Activated CD4-positive, alpha-beta memory T cell treated with anti-CD3 and anti-CD28 coated beads, Interleukin-2, amount 10 ng/mL, durations not matched to agents 7 days and 5 days (primary cell): ENCODE measurements at places on chromosomes 12 and 14.

GRCh38 chr12:64819816-64820402, 4.5 kb upstream of the TBC1D30 start:
- no peak for DNase-seq
- peaks cover 7% of the 10 kb centered on the region for H3K4me1 ChIP-seq
- no peaks in the 10 kb centered on the region for H3K36me3 ChIP-seq
- H3K27ac ChIP-seq = no peak overlapping the region

DNA sequence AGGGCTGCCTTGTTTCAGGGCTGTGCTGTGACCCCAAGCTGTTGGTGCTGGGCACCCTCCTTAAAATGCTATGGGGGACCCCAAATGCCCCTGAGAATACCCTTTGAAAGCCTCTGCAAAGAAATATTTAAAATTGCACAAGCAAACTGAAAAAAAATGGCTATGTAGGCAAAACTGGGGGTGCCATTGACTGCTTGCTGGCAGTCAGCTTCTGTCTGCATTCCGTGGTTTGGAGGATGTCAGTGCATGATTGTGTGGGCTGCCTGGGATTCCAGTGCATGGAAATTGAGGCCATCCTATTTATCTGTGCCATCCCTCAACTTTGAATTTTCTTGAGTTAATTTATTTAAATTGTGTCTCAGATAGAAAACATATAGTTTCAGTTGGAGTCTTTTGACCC, 113.7 kb upstream of the RTL1 start:
- H3K27me3 ChIP-seq = peaks cover 3% of the 10 kb centered on the region
- no peaks in the 10 kb centered on the region for H3K4me1 ChIP-seq
- H3K4me3 ChIP-seq = no peak overlapping the region
- H3K27ac ChIP-seq = no peak overlapping the region

- peaks cover 15% of the 10 kb centered on the region for H3K4me1 ChIP-seq
- H3K27me3 ChIP-seq = no peaks in the 10 kb centered on the region
- DNase-seq = no peak
- peaks cover 16% of the 10 kb centered on the region for H3K36me3 ChIP-seq
- H3K4me3 ChIP-seq = no peak overlapping the region
- H3K27ac ChIP-seq = no peak overlapping the region
Observed at GRCh38 chr14:67269298-67270060, 28.2 kb downstream of the PALS1 start.

GRCh38 chr12:95532851-95533250, 18.4 kb downstream of the USP44 start:
- H3K36me3 ChIP-seq = no peaks in the 10 kb centered on the region
- no peak overlapping the region for H3K4me3 ChIP-seq
- no peak overlapping the region for H3K27ac ChIP-seq

- no peaks in the 10 kb centered on the region for H3K27me3 ChIP-seq
- DNase-seq = no peak
- H3K27ac ChIP-seq = no peak overlapping the region
- H3K36me3 ChIP-seq = peaks cover 31% of the 10 kb centered on the region
- no peak overlapping the region for H3K4me3 ChIP-seq
- H3K4me1 ChIP-seq = no peaks in the 10 kb centered on the region
Observed at GRCh38 chr12:109170324-109170723, 53.9 kb downstream of the ACACB start.

DNA sequence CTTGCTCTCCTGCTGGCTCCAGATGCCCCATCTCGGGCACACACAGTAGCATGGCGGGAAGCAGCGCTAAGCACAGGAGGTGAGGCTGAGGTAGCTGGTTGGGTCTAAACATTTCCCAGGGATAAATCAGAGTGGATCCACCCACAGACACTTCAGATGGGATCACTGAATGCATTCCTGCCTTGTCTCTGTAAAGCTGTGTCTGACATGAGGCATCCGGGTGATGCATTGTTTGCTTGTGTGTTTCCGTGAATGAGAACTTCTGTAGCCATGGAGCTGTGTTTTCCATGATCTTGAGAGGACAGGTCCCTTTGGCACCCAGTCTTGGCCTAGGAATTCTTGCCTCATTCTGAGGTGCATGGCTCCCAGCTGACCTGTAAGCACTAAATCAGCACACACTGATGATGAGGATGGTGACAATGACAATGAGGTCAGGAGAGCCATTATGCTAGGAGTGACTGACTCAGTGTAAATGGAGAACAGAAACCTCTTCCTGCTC, 6.7 kb upstream of the KRT75 start:
- DNase-seq = no peak
- no peaks in the 10 kb centered on the region for H3K4me1 ChIP-seq
- no peaks in the 10 kb centered on the region for H3K36me3 ChIP-seq
- peaks cover 36% of the 10 kb centered on the region for H3K27me3 ChIP-seq
- no peak overlapping the region for H3K4me3 ChIP-seq
- H3K27ac ChIP-seq = no peak overlapping the region

DNA sequence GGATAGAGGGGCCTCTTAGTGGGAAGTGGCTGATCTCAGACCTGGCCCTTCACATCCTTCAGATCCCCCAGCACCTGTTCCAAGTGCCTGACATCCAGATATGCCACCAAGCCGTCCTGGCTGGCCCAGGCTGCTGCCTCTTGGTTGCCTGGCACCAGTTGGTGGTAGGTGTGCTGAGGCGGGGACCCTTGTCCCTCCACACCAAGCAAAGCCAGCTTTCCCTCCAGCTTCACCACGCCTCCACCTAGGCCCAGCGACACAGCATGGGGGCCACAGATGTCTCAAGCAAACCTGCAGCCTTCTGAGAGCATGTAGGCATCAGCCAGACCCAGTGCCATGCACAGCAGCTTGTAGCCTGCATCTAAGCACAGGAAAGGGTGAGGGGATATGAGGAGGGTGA, 3.5 kb upstream of the CD63 start:
- H3K27ac ChIP-seq = no peak overlapping the region
- H3K4me3 ChIP-seq = no peak overlapping the region
- no peaks in the 10 kb centered on the region for H3K27me3 ChIP-seq

- no peak overlapping the region for H3K4me3 ChIP-seq
- no peaks in the 10 kb centered on the region for H3K36me3 ChIP-seq
- no peak overlapping the region for H3K27ac ChIP-seq
- H3K4me1 ChIP-seq = no peaks in the 10 kb centered on the region
- DNase-seq = no peak
Observed at GRCh38 chr12:98955284-98955683, 310.2 kb downstream of the APAF1 start.

DNA sequence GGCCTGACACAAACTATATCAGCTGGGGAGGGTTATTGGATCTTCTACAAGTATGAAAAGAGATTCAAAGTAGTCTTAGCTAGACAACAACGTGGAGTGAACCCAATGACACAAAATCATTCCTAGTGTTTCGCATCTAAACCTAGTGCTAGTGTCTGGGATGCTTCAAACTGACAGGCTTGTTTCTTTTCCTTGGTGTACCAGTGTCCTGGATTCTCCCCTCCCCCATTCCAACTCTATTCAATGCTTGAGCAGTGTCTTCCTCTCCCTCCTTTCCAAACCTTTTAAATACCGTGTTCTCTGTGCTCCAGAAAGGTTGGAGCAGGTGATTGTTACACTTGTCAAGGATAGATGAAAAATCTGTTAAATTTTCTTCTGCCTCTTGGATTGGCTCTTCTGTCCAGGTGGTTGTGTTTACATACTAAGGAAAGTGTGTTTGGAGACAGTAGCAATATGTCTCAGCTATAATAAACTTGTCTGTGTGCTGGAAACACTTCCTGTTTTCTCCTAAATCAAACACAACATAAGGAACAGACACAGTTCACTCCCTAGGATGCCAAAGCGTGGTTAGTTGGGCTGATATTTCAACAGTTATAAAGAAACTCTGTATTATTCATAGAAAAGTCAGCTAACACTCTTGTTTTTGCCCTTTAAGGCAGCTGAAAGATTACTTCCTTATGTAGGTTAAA, 14.4 kb upstream of the GUCY2C start:
- H3K36me3 ChIP-seq = no peaks in the 10 kb centered on the region
- no peak for DNase-seq
- H3K4me3 ChIP-seq = no peak overlapping the region
- no peak overlapping the region for H3K27ac ChIP-seq
- peaks cover 31% of the 10 kb centered on the region for H3K27me3 ChIP-seq

DNA sequence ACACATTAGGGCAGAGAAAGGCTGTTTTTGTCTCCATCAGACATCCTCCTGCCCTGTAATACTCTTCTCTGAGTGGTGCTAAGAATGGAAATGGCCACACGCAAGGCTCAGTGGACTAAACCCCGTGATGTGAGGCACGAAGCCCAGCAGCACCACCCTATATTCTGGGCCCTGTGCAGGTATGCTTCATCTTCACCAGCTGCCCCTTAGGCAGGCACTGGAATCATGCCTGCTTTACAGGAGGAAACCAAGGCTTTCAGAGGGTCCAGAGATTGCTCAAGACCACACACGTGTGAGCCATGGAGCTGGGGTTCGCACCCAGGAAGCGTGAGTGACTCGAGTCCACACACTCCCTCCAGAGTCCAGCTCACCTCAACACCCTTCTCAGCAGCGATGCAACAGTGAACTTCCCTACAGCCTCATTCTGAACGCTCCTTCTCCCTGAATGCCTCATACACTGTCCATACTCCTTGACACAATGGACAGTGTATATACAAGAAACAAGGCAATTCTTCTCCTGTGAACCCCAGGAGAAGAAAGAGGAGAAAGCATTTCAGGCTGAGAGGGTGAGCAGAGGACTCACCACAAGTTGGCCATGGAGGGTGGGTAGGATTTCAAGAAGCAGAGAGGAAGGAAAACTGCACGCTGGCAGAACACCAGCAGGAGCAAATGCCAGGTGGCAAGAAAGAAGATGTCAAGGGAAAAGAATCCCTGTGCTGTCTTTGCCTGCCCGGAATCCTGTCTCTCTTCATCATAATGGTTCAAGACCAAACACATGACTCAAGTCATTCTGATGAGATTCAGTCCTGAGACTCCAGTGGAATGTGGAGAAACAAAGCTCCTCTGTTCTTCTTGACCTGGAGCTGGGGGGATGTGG, 39.1 kb downstream of the NT5DC3 start:
- H3K36me3 ChIP-seq = peaks cover 5% of the 10 kb centered on the region
- H3K4me3 ChIP-seq = no peak overlapping the region
- H3K27me3 ChIP-seq = no peaks in the 10 kb centered on the region
- peaks cover 3% of the 10 kb centered on the region for H3K4me1 ChIP-seq
- no peak overlapping the region for H3K27ac ChIP-seq
- no peak for DNase-seq

- peaks cover 7% of the 10 kb centered on the region for H3K27me3 ChIP-seq
- H3K4me1 ChIP-seq = no peaks in the 10 kb centered on the region
- no peaks in the 10 kb centered on the region for H3K36me3 ChIP-seq
- no peak for DNase-seq
- H3K4me3 ChIP-seq = no peak overlapping the region
Observed at GRCh38 chr14:66111891-66112290, 374.3 kb upstream of the CCDC196 start.

- no peaks in the 10 kb centered on the region for H3K4me1 ChIP-seq
- no peaks in the 10 kb centered on the region for H3K36me3 ChIP-seq
- H3K27ac ChIP-seq = no peak overlapping the region
- H3K4me3 ChIP-seq = no peak overlapping the region
- no peak for DNase-seq
- peaks cover 21% of the 10 kb centered on the region for H3K27me3 ChIP-seq
Observed at GRCh38 chr12:76206677-76207072, 122.2 kb upstream of the NAP1L1 start.

DNA sequence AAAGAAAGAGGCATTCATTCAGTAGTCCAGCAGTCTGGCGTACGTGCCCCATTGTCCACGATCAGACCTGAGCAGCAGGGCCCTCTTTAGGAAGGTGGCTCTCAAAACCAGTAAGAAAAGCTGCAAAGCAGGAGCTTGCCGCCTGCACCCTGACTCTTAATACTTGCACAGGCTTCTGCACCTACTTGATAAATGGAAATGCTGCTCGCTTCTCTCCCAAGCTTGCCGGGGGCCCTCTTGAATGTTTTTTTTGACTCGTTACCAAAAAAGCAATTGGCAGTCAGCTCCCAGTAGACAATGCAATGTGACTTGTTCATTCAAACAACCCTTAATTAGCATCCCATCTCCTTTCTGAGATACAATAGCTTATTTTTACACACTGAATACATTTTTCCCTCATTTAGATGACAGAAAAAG, 27.2 kb upstream of the PTPRB start:
- H3K36me3 ChIP-seq = no peaks in the 10 kb centered on the region
- no peak for DNase-seq
- no peak overlapping the region for H3K27ac ChIP-seq
- H3K4me1 ChIP-seq = peaks cover 12% of the 10 kb centered on the region

- no peaks in the 10 kb centered on the region for H3K4me1 ChIP-seq
- DNase-seq = no peak
- no peaks in the 10 kb centered on the region for H3K36me3 ChIP-seq
- no peak overlapping the region for H3K27ac ChIP-seq
- H3K4me3 ChIP-seq = no peak overlapping the region
Observed at GRCh38 chr14:79586989-79587598, 624.2 kb downstream of the DIO2 start.

DNA sequence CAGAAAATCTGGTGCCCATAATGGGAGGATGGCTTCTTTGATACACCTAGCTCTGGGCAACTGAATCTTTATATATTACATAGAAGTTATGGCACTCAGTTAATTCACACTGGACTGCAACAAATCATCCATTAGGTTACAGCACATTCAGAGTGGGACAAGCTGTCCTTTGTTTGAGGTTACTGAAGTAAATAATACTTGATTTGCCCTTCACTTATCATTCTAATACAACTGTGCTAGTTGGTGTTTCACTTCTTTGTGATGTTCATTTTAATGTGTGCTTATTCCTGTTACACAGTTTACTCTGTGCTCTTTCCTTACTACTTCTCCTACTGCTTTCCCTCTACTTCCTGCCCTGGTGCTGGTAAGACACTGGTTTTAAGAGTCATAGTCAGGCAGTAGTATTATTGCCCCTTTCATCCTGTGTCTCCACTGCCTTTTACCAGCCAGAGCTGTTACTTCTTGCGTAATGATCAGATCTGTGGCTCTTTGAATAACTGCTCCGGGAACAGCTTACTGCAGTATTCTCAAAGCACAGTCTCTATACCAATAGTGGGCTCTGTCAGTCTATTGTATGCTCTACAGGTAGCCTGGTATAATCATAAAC, 36.4 kb upstream of the GXYLT1 start:
- no peaks in the 10 kb centered on the region for H3K27me3 ChIP-seq
- peaks cover 37% of the 10 kb centered on the region for H3K36me3 ChIP-seq
- no peak overlapping the region for H3K27ac ChIP-seq
- no peaks in the 10 kb centered on the region for H3K4me1 ChIP-seq
- no peak overlapping the region for H3K4me3 ChIP-seq
- DNase-seq = no peak

GRCh38 chr14:30656190-30656632, 34.1 kb downstream of the SCFD1 start:
- H3K4me1 ChIP-seq = no peaks in the 10 kb centered on the region
- peak; percentile 18 for DNase-seq
- no peak overlapping the region for H3K4me3 ChIP-seq
- no peak overlapping the region for H3K27ac ChIP-seq
- H3K36me3 ChIP-seq = peaks cover 23% of the 10 kb centered on the region
- H3K27me3 ChIP-seq = no peaks in the 10 kb centered on the region

- H3K27ac ChIP-seq = no peak overlapping the region
- H3K4me3 ChIP-seq = no peak overlapping the region
- H3K36me3 ChIP-seq = no peaks in the 10 kb centered on the region
- no peaks in the 10 kb centered on the region for H3K27me3 ChIP-seq
- no peak for DNase-seq
Observed at GRCh38 chr12:62774794-62775193, 160.2 kb downstream of the PPM1H start.
